ENCODE measurements at places on chromosomes 12 and 14.

- no peak for DNase-seq
Observed at GRCh38 chr12:6858799-6859198, 6.8 kb downstream of the USP5 start.

- no peak for DNase-seq
Observed at GRCh38 chr14:40847480-40847879, 759.2 kb upstream of the LRFN5 start.

DNA sequence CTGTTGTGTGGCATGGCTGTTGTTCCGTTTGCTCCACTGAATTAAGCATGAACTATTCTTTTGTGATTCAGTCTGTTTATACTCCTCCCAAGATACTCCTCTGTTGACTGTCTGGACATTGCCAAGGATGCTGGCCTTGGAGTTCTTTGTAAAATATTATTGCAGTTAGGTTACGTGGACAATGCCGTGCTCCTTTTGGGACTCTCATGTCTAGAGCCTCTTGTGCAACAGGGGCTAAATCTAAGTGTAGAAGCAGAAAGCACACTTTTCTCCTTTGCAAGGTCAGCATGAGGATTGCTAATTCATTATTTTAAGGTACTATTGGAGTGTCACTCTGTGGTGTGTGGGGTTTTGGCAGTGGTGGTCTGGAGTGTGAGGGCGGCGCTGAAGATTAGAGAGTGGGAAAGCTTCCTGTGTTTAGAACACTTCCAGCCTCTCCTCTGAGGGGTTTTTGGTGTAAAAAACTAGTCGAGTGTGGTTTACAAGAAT, 125.4 kb downstream of the SAMD4A start:
- DNase-seq = no peak

GRCh38 chr14:92108345-92109254, 2.2 kb upstream of the ATXN3 start:
- DNase-seq = peak; percentile 82

- DNase-seq = no peak
Observed at GRCh38 chr14:103562179-103562428, 353 bp downstream of the BAG5 start.

- DNase-seq = peak; percentile 34
Observed at GRCh38 chr12:11650286-11651281, 1.1 kb downstream of the ETV6 start.

- DNase-seq = no peak
Observed at GRCh38 chr12:68350753-68351152, 18.6 kb upstream of the MDM1 start.

GRCh38 chr12:39892146-39892545, 213.7 kb downstream of the SLC2A13 start:
- no peak for DNase-seq

DNA sequence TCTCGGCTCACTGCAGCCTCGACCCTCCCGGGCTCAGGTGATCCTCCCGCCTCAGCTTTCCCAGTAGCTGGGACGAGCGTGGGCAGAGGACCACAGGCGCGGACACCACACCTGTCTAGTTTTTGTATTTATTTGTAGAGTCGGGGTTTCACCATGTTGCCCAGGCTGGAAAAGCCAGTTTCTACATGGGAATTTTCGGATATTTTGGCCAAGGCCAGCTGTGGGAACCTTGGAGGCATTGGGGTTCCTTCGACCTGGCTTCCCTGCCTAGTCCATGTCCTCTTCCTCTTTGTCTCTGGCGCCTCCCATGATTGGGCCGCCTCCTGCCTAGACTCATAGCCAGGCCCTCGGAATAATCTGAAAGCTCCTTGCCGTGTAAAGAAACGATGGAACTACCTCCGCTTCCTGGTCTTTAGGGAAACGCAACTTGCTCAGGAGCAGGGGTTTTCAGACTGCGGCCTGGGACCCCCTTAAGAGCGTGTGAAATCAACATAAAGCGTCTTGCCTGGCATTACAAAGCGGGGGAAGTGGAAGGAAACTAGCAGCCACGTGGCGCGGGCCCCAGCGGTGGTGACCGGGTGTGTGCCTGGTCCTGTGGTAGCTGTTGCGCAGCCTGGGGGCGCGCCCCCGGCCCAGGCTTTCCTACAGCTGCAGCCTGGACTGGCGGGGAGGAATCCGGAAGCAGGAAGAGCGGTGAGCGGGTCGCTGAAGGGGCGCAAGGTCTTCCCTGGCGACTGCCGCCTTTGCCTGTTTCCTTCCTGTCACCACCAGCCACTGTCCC, 1.4 kb upstream of the HSP90AA1 start:
- DNase-seq = peak; percentile 97

GRCh38 chr12:6697584-6698351, 2.8 kb downstream of the PIANP start:
- peak; percentile 86 for DNase-seq

DNA sequence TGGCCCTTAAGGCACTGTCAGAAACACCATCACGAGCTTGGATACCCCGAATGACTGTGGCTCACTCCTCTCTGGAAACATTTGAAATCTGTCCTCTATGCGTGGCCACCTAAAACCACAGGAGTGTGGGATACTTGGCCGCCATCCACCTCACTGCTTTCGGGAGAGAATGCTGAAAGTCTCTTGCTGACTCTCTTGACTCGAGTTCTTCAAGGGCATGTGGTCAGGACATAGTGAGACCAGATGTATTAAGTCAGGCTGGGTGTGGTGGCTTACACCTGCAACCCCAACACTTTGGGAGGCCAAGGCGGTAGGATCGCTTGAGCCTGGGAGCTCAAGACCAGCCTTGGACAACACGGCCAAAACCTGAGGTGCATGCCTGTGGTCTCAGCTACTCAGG, 174.7 kb upstream of the ALG10B start:
- no peak for DNase-seq

- no peak for DNase-seq
Observed at GRCh38 chr14:53608369-53608768, 348.3 kb downstream of the BMP4 start.

DNA sequence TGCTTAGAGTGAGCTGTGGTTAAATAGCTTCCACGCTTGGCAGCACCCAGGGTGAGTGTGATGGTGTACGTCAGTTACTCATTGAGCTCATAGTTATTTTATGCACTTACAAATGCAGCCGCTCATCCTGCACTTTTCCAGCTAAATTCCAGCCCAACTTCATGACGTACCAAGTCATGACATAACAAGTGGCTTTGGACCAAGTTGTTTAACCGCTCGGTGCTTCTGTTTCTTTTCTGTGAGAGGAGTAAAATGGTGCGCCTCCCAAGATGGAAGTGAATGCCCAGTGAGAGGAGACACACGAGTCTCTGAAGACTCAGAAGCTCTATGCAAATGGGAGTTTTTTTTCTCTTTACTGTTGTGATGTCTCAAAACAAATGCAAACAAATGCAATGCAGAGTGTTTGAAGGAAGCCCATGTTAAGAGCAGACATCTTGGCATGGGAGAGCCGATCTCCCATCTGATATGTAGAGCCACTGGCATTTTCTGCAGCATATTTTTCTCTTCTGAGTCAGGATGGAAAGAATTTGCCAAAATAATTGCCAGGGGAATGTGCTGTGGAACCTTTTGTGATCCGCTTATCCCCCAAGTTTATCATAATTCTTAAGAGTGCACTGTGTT, 72.2 kb downstream of the FBXW8 start:
- no peak for DNase-seq

GRCh38 chr14:24463017-24463883, 20.7 kb upstream of the SDR39U1 start:
- no peak for DNase-seq

DNA sequence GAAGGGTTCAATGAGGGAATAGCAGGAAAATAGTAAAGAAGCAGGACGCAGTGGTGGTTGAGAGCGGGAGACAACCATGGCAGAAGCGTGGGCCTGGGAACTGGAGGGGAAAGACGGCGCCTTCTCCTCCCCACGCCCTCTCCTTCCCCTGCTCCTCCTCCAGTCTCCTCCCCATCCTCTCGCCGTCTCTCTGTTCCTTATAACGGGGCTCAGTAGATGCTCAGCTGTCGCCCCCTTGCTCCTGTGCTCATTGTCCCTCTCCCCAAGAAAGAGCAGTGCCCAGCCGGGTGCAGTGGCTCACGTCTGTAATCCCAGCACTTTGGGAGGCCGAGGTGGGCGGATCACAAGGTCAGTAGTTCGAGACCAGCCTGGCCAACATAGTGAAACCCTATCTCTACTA, 142.0 kb downstream of the BCL11B start:
- no peak for DNase-seq

- DNase-seq = no peak
Observed at GRCh38 chr14:59465316-59466135, at the start of gene GPR135. TSS of gene GPR135 (minus strand) at chr14:59465380. CDS start at chr14:59465226, 154 bp downstream.

- DNase-seq = no peak
Observed at GRCh38 chr12:81339071-81339470, 261.2 kb downstream of the ACSS3 start.

GRCh38 chr12:6542209-6543009, 8.1 kb downstream of the GAPDH start:
- no peak for DNase-seq

GRCh38 chr14:49294621-49295148, 291.5 kb downstream of the RPS29 start:
- peak; percentile 14 for DNase-seq

DNA sequence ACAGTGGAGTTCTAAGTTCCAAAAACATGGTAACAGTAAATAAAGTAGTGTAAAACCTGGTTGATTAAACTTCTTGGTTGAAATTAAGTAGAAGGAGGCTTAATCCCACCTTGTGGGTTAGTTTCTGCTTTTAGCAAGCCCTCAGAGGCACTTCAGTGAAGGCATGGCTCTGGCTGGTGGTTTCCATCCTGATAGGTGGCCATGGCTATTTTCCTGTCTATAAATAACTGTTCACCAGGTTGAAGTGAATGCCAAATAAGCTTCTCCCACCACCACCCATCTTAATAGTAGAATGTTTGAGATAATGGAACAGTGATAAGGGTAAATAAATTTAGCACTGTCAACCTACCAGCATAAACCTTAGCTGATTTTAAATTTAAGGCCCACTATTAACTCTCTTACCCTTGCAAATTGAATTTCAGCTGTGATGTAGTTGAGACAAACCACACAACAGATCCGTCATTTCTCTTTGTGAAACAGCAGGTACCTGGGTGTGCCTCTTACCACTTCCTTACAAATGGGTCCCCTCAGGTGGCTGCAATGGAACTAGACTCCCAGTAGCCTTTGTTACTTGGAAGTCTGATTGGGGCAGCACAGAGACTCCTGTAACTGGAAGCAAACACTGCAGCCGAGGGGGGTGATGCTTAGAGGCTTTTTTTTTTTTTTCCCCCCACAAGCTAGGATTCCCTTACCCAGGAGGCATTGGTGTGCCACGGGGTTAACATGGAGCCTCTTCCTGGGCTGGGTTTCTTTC, 41.4 kb downstream of the DAAM1 start:
- DNase-seq = no peak

DNA sequence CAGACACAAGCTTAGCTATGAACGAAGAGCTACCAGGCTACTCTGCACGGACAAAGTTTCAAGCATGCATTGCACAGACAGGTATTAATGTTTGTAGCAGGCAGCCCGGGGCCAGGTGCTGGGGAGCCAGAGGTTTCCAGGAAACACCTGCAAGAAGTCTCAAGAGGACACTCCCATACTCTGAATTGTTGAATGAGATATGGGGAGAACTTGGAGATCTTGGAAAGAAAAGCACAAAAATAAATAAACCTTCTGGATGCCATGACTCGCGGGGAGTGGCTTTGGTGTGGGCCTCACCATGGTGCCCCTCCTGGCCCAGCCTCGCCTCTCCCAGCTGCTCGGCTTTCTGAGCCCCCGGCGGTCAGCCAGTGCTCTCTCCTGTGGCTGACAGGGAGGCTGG, 186.8 kb downstream of the TTC7B start:
- no peak for DNase-seq

GRCh38 chr12:10400829-10401228, 8.7 kb downstream of the KLRC4 start:
- DNase-seq = no peak

DNA sequence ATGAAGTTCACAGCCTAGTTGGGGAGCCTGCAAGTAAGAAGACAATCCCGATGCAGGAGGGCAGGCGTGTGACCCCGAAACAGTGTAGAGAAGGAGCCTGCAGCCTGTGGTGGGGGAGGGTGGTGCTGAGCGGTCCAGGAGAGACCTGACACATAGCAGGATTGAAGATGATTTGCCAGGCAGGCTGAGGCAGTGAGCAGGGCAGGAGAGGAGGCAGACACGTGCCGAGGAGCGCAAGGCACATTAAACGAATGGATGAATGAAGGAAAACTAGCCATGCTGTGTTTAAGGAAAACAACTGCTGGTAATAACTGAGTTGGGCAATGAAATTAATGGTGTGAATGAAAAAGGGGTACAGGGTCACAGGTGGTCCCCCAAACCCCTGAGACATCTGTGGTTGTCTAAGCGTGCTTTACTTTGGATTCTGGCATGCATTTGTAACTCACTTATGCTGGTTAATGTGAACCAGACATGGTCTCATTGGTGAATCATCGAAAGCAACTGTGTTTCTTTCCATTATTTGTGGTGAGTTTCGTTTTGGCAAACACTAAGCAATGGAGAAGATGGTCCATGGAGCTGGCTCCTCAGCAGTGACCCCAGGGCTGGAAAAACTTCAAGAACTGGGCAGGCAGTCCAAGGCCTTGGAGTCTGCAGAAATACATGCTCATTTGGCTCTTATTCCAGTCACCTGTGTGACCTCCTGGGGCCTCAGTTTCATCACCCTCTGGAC, 96.9 kb upstream of the EVL start:
- DNase-seq = no peak

DNA sequence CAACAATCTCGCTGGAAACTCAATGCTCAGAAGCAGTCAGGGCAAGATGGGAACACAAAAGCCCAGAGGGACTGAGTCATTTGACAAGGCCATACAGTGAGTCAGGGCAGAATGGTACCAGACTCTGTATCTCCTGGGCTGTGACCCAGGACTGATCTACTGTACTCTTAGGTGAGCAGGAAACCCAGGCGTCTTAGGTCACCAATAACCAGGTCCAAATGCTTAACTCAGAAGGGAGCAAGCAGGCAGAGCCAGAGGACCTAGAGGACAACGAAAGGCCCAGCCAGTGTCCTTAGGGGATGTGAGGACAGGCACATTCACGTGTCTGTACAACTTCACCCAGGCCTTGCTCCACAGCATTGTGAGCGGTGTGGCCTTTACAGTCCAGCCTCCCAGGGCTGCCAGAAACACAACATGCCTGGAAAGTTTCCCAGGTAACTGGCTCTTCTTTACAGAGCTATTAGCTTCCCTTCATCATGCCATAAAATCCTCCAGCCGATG, 69.9 kb downstream of the ARL6IP4 start:
- DNase-seq = peak; percentile 43

DNA sequence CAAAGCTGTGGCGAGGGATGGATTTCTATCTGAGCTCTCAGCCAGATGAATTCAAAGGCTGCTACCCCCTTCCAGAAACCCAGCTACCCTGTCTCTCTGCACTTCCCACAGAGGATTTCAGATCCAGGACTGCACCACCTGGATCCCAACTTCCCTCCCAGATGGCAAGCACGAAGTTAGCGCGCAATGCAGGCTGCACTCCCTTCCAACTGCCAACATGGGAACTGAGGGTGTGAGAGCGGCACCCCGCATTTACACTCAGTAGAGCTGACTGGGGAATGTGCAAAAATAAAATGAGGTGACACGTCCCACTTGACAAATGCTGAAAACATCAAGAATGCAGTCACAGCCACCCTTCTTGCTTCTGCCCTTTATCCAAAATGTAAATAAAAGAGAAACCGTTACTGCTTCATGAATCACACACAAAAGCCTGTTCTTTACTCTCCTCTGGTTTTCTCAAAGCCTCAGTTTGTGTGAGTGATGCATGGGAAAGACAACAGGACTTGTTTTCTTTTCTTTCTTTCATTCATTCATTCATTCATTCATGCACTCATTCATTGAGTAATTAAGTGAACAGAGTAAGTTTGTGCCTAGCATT, 85.7 kb downstream of the ITPK1 start:
- no peak for DNase-seq
